ENCODE measurements at places on chromosomes 7 and 10.

DNA sequence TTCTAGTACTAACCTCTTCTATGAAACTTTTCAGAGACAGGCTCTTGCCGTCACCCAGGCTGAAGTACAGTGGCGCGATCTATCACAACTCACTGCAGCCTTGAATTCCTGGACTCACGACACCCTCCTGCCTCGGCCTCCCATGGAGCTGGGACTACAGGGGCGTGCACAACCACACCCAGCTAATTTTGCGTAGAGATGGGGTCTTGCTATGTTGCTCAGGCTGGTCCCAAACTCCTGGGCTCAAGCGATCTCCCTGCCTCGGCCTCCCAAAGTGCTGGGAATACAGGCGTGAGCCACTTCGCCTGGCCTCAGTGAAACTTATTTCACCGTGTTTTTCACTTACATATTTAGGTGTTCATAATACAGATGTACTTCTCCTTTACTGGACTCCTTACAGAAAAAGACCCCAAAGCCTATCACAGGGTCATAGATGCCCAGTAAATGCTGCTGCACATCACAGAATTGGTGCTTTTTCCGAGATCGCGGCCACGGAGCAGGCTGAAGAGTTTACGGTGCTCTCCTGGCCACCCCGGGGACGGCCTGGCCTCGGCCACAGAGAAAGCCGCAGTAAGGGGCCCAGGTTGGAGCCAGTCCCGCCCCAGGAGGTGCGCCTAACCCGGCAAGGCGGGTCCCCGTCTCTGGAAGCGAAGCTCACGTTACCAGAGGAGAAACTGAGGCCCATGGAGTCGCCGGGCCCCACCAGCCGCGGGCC, 595 bp downstream of the TBL2 start:
- no peak for DNase-seq

DNA sequence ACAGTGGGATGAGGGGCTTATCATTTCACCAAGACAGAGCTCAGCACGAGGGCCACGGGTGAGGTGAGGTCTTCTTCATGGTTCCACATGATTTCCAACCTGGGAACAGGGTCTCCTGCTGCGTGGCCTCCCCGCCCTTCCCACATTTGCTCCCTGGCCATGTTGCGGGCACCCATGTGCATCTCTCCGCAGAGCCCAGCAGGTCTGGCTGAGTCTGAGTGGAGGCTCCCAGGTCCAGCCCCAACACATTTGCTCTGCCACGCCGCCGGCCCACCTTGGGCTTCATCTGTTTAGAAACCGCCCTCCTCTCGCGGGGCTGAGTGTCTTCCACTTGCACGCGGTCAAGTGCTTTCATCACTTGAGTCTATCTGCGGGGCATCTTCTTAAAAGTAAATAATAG, 14.8 kb upstream of the PRKAR1B start:
- no peak for DNase-seq

DNA sequence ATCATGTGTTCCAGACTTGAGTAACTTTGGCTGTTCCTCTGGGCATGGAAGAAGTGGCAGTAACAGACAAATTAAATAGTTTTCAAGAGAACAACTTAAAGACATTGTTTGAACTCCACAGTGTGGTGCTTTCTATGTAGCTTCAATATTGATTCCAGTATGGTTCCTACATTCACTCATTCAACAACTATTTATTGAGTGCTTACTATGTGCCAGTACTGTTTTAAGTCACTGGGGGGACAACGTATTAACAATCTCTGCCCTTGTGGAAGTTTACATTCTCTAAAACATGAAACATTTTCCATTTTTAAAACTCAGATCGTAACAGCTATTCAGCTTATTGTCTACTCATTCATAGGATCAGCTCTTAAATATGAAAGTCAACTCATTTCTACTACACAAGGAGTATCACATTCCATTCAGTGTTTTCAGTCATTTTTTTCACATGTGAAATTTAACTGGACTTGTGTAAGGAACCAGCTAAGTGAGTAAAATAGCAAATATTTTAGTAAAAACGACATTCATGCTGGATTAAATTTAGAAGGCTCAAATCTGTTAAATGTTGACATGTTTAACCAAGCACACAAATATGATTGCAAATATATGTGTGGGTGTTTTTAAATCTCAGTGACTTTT, 13.6 kb upstream of the CUBN start:
- DNase-seq: no peak

DNA sequence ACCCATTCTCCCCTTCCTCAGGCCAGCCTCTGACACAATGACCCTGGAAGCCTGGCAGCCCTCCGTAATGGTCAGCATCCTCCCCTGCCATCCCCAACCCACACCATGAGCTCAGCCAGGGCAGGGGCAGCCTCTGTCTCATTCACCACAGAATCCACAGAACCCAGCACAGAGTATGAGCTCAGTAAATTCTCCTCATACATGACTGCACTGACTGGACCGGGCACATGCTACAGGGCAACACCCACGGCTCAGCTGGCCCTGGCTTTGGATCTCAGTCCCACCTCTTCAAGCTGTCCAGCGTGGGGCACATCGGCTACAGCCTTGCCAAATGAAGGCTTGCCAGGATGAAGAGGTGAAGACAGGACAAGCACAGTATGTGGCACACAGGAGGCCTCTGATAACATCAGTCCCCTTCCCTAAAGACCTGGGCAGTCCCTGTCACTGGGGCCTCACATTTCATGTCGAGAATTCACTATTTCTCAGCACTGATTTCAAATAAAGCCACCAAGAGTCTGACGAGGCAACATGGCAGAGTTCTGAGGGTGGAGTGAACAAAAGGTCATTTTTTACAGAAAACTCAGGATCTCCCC, 7.9 kb downstream of the GPRIN2 start:
- no peak for DNase-seq

DNA sequence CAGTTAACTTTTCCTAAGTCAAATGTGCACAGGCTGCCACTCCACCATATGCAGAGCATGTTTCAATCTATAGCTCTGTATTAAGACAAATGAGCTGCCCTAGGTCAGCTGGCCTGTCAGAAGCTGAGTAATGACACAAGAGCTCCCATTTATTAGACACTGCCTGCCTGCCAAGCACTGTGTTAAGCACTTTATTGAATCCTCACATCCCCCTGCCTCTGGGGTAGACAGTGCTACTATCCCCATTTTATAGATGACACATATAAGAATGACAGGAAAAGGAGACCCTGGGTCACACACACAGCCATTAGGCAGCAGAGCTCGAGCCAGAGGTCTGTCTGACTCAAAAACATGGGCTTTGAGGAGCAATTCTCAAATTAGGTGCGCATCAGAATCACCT, 179.8 kb upstream of the PDE1C start:
- DNase-seq: no peak

DNA sequence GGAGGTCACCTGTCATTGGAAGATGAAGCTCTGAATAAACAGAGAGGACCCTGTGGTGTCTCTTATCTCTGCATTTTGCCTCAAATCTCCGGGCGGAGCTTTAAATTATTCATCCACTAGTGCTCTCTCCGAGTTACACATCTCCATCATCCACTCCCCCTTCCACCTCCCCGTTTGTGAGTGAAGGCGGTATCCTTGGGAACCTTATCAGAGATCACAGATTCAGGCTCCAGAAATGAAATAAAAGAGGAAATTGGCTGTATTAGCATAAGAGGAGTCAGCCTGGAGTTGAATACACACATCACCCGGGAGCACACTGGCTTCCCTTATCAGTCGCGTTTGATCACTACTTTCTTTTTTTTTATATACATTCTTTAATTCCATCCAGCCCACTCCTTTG, 1184.8 kb downstream of the GATA3 start:
- no peak for DNase-seq

DNA sequence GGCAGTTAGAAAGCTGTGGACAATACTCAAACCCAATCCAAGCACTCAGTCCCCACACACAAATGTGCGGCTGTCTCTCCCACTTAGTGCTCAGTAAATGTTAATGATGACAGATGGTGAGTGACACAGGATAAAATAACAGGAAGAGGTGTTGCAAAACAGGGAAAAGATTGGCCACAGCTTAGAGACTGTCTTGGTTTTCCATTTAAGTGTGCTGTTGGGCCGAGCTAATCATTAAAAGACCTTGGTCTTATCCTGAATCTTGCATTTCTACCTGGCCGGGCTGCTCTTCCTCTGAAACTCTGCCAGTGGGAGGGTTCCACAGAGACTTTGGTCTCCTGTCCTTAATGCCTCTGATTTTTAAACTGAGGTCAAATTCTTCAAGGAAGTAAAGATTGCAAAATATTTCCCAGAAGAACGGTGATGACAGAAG, 113.1 kb upstream of the RNF32 start:
- no peak for DNase-seq

DNA sequence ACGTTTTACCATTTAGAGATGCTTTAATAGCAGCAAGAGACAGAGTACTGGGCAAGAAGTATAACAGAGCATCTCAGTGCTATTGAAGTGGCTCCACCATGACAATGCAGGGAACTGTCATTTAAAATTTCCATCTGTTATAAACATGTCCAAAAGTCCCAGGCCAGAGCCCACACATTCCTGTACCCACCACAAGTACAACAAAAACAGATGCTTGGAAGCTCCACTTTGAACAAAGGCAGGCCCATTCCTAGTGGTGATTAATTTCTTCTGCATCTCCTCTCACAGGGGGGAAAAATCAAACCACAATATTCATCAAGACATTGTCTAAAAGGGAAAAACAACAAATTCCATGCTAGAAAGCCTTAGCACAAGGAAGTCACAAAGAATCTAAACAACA, 627.9 kb downstream of the PARD3 start:
- DNase-seq: no peak

DNA sequence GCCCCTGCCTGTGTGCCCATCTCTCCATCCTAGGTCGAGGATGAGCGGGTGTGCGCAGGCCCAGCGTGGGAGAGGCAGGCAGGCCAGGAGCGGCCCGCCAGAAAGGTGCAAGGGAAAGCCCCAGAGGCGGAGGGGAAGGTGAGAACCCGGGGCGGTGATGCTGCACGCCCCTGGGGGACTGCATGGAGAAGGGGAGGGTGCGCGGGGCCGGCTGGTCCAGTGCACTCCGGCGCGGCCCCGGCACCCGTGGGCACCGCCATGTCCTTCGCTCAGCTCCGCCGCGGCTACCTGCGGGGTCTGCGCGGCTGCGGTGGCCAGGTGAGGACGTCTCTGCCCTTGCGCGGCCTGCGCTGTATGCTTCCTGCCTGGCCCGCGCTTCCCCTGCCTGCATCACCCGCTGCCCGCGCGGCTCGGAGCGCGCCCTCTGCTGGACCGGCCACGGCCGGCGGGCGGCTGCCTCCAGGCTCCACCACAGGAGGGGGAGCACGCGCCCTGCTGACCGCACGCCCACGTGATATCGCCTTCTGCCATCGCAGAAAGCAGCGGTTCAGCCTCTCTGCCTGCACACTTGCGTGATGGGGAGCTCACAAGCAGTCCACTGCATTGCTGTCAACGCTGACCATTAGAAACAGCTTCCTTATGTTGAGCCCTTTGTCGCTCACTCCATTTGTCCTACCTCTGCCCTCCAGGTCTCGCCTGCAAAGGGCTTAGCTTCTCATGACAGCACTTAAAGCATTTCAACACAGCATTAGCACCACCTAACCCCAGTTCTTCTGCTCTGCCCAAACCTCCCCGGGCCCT, 73.9 kb downstream of the CXCL12 start:
- peak; percentile 43 for DNase-seq

DNA sequence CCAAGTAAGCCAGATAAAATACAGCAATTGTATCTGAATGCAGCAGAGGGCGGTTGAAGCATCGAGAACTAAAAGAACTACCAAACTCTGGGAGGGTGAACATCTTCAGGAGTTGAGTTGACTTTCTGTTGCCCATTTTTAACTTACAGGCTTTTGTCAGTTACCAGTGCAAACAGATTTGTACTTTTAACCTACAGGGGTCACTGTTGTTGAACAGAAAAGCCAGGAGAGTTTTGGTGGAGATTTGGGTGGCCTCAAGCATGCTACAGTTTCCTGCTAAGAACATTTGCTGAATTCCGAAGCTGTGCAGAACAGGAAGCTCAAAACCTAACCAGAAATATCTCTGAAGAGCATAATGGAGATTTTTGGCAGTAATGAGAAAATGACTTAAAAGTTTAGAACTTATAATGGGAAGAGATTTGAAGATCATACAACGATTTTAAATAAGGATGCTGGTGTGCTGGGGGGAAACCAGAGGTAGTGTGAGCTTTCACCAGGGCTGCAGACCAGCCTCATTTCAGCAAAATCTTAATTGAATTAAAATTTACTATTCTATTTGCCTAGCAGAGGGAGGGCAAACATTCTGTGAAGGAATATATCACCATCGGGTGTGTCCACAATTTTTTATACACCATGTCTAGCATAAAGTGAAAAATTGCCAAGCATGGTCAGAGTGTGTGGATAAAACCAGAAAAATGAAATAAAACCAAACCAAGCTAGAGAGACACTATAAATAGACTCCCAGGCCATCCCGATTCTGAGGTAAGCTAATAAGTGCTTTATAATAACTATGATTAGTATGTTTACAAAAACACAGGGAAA, 208.6 kb upstream of the CCDC6 start:
- DNase-seq: no peak

DNA sequence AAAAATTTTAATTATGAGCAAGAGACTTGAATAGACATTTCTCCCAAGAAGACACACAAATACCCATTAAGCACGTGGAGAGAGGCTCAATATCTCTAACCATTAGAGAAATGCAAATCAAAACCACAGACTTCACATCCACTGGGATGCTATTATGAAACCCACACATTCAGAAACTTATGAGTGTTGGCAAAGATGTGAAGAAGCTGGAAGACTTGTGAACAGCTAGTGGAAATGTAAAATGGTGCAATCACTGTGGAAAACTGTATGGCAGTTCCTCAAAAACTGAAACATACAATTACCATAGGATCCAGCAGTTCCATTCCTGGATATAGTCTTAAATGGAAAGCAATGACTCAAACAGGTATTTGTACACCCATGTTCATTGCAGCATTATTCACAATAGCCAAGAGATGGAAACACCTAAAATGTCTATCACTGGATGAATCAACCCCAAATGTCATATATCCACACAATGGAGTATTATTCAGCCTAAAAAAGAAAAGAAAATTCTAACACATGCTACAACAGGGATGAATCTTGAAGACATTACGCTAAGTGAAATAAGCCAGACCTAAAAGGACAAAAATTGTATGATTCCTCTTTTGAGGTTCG, 53.5 kb upstream of the FRMD4A start:
- DNase-seq: no peak

GRCh38 chr10:112286837-112287818, 3.9 kb downstream of the TECTB start:
- no peak for DNase-seq

- no peak for DNase-seq
Measured at GRCh38 chr7:47725031-47725780, 143.3 kb upstream of the TNS3 start.

DNA sequence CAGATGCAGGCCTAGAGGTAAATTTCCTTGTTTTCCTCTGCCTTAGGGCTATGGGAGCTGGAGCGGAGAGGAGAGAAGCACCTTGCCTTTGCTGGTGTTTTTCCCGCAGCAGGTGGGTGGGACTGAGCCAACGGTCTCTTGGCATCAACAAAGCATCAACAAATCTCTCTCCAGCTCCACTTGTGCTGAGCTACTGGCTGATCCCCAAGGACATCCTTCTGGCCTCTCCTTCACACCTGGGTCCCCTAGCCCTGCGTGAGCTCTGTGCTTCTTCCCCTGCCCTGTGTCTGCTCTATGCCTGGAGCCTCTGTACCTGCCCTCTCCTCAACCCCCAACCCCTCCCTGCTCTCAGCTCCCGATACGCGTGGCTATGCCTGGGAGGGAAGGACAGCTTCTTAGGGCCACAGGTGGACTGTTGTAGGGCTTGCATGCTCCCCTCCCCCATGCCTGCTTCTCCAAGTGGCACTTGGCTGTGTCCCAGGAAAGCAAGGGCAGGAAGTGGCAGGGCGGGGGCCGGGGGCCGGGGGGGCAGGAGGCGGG, 3.2 kb upstream of the CLDN4 start:
- no peak for DNase-seq
